GM23338 (cell line): ENCODE measurements at places on chromosomes 6 and 20. TPM values are rescaled to one million over a fixed set of nuclear protein-coding genes. Genes with fewer than 3 reads are reported as not detected.
A peak's percentile ranks its signal among the peaks of the same experiment; 100 is the strongest.

GRCh38 chr20:60102665-60103210 is 144.5 kb downstream of the CDH26 start:
- no peak for DNase-seq

The RIPPLY2 gene
- total RNA-seq, result 3.4 and 5.4 TPM in 2 replicates

GRCh38 chr6:80316686-80317231 is 210.3 kb downstream of the BCKDHB start:
- no peak for DNase-seq

- DNase-seq, result peak; percentile 82
Observed at GRCh38 chr6:157763129-157763903, 59.7 kb upstream of the SNX9 start.

GRCh38 chr20:33896509-33896908 is 85.4 kb downstream of the CHMP4B start:
- no peak for DNase-seq

The SOBP gene
- total RNA-seq, result 3.0 and 3.1 TPM in 2 replicates

DNA sequence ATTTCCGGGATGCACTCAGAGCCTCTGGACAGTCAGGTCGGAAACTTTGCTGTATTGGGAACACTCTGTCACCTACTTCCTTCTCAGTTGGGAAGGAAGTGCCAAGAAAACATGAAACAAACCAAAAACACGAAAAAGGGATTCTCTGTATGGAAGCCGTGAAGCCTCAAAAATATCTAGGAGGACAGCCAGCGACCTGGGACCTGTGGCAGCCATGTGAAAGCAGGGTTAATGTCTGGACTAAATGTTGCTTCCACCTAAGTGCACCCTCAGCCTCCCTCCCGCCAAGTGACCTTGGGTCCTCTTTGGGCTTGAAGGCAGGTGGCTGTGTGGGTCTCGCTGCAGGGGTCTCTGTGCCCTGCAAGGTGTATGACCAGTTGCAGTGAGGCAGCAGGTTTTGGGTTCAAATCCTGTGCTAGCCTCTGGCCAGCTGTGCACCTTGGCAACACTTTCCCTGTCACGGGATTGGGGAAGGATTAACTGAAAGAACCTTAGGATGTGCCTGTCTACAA is 851 bp downstream of the MAVS start:
- no peak for DNase-seq

DNA sequence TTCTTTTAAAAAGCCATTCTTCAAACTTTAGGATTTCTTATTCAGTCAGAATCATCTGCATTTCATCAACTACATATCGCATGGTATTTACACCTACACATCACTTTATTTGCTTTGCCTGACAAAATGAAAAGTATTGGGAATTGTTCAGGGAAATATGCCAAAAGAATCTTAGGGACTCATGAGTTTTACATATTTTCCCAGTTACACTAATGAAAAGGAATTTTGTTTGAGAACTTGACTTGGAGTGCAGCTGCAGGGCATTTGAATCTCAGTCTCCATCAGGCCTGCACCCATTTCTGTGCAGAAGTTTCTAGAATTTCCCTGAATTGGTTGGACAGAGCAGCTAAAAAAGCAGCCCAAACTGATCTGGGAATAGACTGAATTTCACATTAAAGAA is 65.3 kb downstream of the MTHFD1L start:
- DNase-seq, result no peak

GRCh38 chr20:16432466-16433292 is 140.6 kb downstream of the KIF16B start:
- DNase-seq, result no peak

DNA sequence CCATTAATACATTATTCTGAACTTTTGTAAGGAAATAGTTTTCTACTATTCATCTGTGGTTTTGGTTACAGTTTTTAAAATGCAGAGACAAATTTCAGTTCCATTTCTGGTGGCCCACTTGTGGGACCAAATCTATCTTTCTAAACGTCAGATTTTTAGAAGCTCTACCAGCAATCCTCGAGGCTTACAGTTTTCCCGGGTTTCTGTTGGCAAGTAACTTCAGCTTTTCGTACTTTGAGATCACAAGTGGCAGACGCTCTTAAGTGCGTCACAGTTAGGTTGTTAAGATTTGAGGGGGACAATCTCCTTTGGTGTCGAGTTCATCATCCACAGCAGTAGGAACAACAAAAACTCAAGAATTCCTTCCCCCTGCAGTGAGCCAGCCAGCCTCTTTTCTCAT is 60.0 kb downstream of the JARID2 start:
- DNase-seq, result no peak

The CTAGE9 gene
- 0.10 TPM in 1 of 2 replicates, not detected in the other for total RNA-seq

The RAET1G gene
- total RNA-seq, result not detected in 2 replicates

The FAM209B gene
- total RNA-seq, result not detected in 2 replicates

GRCh38 chr20:362271-363254 is 15.7 kb downstream of the NRSN2 start:
- peak; percentile 68 for DNase-seq

DNA sequence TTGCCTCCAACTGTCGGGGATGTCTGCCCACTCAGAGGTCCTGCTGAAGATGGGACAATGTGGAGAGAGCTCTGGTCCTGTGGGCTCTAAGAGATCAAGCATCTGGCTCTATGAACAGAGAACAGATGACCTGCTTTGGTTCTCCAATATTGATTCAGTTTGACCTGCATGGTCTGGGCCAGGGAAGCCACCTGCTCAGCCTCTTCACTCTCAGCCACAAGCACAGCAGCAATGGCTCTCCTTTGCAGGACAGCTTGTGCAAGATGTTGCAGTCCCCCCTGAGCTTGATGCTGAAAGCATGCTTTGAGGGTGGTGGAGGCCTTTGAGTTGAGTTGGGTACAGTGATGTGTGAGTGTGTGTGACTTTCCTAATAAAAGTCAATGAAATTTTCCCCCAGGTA is 18.6 kb upstream of the MCM3 start:
- DNase-seq, result no peak

DNA sequence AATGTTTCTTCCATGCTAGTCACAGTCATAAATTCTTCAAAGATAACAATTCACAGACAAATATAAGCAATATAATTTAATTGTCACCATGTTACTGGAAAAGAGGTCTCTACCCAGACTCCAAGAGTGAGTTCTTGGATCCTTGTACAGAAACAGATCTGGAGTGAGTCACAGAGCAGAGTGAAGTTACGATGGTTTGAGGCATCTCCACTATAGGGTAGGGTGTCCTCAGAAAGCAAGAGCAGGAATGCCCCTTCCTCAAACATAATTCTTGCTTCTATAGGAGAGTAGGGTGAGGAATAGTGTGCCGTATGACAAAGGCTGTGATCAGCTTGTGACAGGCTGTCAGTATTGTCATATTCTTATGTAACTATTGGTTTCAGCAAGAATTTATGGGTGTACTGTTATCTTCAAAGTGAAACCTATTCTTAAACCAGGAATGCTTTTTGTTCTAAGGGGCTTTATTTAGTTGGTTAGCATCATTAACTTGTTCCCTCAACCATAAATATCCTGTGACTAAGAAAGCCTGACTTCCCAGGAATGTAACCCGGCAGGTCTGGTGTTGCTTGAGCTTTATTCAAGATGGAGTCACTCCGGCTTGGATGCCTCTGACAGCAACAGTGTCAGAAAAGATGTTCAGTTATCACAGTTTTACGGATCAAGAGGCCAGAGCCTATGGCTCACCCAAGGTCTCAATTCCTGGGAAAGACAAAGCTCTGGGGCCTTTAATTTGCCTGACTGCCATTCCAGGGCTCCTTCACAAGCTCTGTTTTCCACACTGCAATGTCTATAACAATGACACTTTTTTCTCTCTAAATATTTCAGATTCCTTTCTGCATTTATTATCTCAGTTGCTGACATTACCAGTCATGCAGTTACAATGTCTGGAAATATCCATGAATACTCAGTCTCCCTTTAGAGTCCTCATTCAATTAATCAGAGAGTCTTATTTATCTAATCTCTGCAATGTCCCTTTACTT is 298.6 kb downstream of the C6orf118 start:
- peak; percentile 29 for DNase-seq

DNA sequence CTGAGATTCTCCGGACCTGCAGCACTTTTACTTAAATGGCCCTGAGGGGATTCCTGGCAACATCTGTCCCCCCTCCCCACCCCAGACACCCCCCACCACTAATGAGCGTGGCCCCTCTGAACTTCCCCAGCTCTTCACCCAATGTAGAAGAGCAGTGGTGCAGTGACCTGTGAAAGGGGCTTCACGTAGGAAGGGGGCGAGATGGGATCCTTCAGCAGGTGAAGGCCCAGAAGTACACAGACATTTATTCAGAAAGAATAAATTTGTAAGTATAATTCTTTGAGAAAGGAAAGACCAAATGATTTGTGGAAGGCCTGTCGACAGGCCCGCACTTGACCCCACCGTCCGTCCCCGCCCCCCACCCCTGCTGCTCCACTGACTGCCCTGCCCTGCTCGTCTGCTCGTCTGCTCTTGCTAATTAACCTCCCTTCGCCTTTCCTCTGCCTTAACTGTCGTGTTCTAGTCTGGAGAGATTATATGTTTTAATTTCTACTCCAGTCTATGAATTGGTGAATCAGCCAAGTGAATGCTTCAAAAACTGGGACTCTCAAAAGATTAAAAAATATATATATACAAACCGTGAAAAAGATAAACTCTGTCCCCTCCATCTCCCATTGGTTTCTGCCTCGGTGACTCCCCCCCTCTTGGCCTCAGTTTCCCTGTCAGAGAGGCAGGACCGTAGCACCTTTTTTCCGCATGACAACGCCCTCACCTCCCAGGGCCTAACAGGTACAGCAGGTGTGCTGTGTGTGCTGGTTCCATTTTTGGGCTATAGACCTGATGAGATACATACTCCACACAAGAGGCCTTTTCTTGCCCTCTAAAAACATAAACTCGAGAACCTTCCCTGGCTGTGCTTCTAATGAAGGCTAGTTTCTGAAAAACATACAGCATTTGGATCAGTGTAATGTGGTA is 49.2 kb downstream of the GNAS start:
- DNase-seq, result no peak

DNA sequence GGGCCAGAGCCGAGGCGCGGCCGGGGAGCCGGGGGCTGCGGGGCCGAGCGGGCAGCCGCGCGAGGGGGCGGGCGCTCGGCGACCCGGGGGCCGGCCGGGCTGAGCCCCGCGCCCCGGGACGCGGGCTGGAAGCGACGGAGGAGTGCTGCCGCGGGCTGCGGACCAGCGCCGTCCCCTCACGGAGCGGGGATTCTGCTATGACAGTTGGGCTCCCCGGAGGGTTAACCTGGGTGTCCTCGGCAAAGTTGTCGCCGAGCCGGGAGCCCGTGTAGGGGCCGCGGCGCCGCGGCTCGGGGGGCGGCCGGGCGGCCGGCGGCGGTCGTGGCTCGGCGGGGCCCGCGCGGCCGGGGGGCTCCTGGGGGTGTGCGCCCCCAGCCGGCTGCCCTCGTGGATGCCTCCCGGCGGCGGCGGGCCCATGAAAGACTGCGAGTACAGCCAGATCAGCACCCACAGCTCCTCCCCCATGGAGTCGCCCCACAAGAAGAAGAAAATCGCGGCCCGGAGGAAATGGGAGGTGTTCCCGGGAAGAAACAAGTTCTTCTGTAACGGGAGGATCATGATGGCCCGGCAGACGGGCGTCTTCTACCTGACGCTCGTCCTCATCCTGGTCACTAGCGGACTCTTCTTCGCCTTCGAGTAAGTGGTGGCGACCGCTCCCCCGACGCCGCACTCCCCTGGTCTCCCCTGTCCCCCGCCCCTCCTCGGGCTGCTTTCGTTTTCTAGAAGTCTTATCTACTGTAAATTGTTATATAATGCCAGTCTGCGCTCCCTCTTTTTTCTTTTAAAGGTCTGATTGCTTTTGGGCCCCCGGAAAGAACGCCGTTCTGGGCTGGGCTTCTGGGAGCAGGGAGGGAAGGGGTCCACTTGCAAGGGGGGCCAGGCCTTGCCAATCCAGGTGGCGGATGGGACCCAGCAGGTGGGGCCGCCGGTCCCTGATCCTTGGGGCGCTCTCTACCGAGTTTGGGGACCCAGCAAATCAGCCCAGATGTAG is 936 bp downstream of the ZDHHC14 start:
- peak; percentile 55 for DNase-seq

The HMGCLL1 gene
- total RNA-seq, result 0.23 and 0.24 TPM in 2 replicates

DNA sequence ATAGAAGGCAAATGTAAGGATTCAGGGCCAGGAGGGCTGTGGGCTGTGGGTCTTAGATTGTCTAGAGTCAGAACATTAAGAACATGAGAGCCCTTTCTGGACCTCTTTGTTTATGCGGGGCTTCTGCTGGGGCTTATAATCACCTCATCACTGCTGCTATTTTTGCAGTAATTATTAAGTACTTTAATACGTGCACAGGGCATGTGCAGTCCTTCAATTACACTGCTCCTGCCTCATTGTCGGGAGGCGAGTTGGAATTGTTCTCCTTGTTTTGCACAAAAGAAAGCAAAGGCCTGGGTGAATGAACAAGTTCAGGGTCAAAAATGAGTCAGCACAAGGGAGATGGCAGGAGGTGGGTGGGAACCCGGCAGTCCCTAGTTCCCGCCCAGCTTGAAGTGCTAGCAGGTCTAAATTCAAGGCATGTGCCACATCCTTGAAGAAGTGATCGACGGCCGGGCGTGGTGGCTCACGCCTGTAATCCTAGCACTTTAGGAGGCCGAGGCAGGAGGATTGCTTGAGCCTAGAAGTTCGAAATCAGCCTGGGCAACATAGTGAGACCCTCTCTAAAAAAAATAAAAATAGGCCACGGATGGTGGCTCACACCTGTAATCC is 34.4 kb upstream of the PTPN1 start:
- no peak for DNase-seq

DNA sequence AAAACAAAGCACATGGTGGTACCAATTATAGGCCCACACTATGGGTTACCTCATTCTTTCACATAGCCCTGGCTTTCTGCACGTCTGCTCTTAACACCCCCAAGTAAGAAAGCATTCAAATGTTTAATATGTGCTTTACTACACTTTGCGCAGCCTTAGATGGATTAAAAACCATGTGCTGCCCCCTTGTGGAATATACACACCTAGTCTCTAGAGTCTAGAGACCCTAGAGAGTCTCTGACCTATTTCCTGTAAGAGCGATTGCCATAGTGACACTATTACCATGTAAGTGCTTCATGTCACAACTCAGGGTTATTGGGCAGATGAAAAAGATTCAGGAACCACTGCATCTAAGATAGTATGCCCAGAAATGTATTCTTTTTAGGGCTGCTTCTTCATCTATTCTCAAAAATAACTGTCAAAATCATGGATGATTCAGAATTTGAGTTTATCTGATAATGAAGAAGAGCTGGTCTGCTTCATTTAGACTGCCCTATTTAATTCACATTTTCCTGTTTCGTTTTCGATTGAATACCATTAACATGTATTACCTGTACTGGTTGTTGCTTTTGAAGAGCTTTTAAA is 186.3 kb downstream of the ADGB start:
- peak; percentile 85 for DNase-seq

The BIRC7 gene
- 0.24 TPM in 1 of 2 replicates, not detected in the other for total RNA-seq

The MGME1 gene
- total RNA-seq, result 41.5 and 43.1 TPM in 2 replicates

DNA sequence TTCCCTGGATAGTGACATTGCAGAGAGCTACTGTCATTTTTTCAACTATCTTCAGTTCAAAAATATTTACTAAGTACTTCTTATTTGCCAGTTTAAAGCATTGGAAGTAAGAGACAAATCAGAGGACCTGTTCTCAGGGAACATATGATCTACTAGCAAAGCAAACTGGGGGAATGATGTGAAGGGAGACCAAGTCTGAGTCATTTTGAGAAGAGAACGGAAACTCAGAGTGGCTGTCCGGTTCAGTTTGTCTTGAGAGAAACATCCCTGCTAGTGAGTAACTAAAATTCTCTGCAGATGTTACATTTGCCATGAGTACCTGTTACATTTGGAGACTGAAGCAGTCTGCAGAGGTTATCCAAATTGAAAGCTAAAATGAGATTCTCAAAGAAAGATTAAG is 118.3 kb downstream of the KCNQ5 start:
- no peak for DNase-seq

The CENPW gene
- total RNA-seq, result 16.5 and 22.4 TPM in 2 replicates
